Right renal pelvis (tissue), 4 donors: ENCODE measurements at places on chromosomes 1 and 21.

- DNase-seq = no peak
These were observed 8.5 kb upstream of the ZC3H12A start for GRCh38 chr1:37465593-37466517.

GRCh38 chr1:58597996-58598395 is 20.9 kb upstream of the TACSTD2 start:
- no peak for DNase-seq

DNA sequence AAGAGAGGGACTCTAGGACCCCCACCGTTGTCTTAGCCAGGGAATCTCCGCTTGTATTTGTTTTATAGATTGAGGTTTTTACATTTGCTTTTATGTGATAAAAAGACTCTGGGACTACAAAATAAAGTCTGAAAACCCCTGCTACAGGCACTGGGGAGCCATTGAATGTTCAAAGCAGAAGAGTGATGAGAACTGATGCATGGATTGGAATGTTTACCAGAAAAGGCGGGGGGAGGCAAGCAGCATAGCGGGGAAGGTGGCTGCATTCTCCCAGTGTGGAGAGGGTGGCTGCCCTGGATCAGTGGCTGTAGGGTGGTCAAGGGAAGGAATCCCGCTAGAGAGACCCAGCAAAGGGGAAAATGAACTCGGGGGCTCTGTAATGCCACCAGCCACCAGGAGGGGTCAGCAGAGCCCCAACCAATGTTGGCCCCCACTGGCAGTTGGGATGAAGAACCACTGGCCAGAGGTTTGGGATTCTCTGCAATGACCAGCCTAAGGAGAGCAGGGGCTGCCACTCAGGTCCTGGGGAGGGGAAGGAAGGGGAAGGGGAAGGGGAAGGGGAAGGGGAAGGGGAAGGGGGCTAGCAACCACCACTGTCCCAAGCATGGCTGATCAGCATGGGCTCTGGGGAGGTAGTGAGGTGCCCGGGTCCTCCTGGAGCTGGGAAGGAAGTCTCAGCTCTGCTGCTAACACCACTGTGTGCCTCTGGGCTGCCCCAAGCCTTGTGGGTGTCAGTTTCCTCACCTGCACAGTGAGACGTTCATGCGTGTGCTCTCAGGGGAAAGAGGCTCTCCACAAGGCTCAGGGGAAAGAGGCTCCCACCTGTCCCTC is 19.2 kb upstream of the PEF1 start:
- DNase-seq = no peak

- no peak for DNase-seq
These were observed 145.3 kb downstream of the SEC16B start for GRCh38 chr1:177824508-177824982.

DNA sequence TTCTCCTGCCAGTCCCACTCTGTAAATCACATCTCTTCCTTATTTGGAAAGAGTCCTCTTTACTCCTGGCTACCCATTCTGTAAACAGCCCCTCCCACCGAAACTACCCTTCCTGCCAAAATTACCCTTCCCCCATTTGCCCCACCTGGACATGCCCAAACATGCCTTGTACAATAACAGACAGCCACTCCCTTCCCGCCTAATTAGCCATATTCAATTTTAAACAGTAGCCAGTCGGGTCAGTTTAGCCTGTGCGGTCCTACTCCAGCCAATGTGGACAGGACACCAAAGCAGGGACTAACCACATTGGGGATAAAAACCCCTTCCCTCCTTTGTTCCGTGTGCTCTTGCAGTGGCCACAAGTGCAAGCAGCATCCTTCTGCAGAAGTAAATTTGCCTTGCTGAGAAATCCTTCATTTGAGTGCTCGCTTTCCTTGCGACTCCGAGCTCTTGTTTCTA is 56.3 kb upstream of the MAP10 start:
- DNase-seq = no peak

GRCh38 chr1:53804791-53805505 is 33.1 kb downstream of the NDC1 start:
- DNase-seq = no peak

GRCh38 chr1:113677250-113678158 is 81.8 kb downstream of the PHTF1 start:
- peak; percentile 40 for DNase-seq

DNA sequence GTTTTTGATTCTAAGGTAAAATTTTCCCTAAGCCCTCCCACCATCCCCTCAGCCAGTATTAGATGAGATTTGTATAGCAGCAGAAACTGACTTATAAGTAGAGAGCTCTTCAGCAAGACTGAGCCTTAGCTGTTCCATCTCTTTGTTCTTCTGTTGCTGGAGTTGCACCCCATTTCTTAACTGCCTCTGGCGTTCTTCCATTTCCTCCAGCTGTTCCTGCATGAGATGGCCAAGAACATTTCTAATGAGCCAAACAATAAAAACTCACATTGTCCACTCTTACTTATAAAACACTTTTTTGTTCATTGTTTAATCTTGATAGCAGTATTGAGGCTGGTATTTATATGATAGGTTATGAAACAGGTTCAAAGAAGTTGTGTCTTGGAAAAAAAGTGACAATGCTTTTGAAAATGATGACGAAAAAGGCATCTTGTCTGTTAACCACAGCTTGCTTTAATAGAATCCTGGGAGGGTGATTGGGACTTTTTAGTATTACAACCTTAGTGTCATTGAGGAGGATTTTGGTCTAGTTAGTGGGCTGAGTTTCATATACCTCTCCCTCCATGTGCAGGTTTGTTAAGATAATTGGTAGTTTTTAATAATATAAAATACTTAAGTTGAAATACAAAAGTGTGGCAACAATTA is 18.3 kb downstream of the SYNC start:
- DNase-seq = peak; percentile 59

GRCh38 chr1:1779691-1780597 is 1.7 kb upstream of the NADK start:
- no peak for DNase-seq

DNA sequence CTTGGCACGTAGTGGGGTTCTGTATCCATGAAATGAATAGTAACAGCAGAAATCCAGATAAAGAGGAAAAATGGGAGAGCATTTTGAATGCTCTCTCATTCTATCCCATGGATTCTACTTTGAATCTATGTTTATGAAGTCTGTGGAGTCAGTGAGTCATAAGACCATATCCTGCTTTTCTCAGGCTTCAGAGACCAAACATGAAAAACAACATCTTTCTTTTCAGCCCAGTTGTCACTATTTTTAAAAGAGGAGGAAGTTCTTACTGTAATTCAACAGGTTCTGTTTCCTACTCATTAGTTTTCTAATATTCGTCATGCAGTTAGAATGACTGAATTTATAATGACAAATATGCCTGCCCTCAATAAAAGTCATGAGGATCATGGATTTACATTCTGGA is 39.4 kb upstream of the CD55 start:
- DNase-seq = no peak

DNA sequence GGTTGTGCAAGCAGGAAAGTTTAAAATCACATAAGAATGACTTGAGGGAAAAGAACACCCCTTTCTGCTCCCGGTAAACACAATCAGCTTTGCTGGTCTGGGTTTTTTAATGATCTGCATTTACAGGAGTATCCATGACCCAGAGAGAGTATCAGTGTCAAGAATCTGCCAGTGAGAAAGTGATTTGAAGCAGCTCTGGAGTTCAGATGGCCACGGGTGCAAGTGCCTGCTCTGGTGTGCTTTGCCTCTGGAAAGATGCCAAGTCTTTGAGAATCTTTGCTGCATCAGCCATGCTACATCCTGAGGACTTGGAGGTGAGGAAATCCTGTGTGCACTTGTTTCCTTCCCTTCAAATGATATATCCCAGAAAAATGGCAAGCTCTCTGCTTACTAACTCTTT is 18.6 kb upstream of the MYSM1 start:
- no peak for DNase-seq

- DNase-seq = no peak
These were observed 293.8 kb upstream of the ADAMTS5 start for GRCh38 chr21:27260728-27261127.

DNA sequence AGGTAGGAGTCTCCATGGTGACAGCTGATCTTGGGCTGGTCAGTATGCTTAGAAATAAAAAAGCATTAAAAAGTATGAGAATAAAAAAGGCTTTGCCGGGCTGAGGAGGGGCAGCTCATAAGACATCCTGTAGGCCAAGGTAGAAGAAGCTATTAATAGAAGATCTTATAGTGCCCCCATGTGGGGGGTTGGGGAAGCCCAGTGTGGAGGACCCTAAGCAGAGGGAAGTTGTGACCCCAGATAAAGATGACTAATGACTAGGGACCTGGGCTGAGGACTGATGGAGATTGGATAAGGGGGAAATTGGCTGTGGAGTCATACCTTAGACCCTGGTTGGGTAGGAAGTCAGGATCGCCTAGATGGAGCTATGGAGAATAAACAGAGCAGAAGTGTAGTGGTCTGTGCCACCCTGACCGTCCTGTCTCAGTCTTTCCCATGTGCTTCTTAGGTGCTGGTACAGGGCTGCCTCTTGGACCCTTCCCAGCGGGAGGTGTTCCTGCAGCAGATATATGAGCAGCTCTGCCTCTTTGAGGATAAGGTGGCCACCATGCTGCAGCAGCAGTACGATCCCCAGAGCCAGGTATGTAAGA is 25.0 kb downstream of the SZT2 start:
- no peak for DNase-seq
